ENCODE measurements at places on chromosomes 3 and 15. TPM values are rescaled to one million over a fixed set of nuclear protein-coding genes. Genes with fewer than 3 reads are reported as not detected.

GRCh38 chr15:81052046-81052445 is 51.3 kb downstream of the TLNRD1 start:
- DNase-seq = no peak

GRCh38 chr3:28623106-28623505 is 274.5 kb upstream of the AZI2 start:
- no peak for DNase-seq

DNA sequence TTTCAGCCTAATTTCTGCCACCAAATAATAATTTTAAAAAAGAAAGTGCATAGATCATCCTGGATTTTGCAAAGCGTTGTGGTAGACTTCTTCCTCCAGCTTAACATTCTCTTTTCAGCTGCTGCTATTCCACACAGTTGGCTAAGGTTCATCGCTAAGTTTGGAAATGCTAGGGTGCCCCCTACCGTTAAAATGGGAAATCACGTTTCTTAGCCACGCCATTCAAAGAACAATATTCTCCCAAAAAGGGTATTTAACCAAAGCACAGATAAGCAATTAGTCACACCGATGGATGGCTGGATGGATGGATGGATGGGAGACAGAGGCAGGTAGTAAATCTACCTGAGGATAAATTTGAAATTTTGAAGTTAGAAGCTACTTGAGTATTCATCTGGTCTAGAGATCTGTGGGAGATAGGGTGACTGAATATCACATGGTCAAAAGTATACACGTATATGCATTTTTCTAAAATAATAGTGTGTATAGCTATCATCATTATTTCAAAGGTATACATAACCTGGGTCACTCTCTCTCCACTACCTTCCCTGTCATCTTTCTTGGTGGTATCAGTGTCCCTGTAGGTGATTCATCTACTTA is 67.2 kb downstream of the EFHB start:
- peak; percentile 33 for DNase-seq

The SELENOT gene
- total RNA-seq = 130 TPM

The SKOR1 gene
- total RNA-seq = 0.19 TPM

DNA sequence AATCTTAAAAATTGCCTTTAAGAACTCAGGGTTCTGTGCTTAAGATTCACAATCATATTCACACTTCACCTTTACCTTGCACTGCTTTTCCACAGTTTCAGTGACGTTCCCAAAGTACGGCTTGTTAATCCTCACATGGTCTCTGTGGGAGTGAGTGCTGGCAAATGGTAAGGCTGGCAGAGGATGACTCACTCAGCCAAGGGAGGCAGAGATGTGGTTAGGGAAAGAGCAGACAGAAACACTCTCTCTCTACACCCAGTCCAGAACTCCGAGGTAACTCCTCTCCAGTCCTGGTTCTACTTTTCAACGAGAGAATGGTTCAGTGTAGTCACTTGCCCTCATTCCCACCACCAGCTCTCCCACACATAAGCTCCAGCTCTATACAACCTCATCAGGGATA is 33.1 kb downstream of the RASGRP1 start:
- no peak for DNase-seq
